Activated CD4-positive, alpha-beta T cell treated with anti-CD3 and anti-CD28 coated beads for 4 hours (primary cell): ENCODE measurements at places on chromosomes 2 and 18.

- no peak for DNase-seq
Measured at GRCh38 chr2:65930259-65930658, 497.9 kb upstream of the SPRED2 start.

DNA sequence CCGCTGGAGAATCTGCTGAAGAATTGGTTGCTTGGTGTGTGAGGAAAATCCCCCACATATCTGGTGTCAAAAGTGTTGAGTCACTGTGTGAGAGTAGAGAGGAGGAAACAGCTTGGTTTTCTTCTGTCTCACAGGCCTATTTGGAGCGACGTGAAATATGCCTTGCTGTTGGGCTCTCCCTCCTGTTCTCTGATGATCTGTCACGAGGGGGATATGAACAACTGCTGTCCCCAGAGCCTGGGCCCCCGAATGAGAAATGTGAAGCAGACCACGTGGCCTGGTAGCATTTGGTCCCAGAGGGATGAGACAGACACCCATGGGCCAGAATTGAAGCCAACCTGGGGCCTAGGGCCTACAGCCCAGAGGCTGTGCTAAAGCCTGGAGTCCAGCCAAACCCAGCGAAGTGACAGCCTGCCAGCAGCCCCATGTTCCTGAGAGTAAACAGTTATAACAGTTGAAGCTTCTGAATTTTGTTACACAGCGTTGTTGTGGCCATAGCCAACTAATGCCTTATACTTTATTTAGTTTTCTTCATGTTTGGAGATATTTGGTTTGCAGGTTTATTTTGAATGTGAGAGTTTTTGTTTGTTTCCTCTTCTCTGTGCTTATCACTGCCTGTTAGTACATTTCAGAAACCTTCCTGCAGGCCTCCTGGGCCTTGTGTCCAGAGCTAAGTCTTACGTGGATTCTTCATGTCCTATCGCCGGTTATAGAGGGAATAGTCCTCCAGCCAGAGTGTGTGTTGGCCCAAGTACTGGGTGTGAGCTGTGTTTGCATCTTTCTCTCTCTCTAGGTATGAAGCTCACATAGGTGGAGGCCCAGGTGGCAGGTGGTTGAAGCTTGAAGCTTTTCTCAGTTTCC lies 18.7 kb upstream of the COLEC12 start:
- no peak for DNase-seq

DNA sequence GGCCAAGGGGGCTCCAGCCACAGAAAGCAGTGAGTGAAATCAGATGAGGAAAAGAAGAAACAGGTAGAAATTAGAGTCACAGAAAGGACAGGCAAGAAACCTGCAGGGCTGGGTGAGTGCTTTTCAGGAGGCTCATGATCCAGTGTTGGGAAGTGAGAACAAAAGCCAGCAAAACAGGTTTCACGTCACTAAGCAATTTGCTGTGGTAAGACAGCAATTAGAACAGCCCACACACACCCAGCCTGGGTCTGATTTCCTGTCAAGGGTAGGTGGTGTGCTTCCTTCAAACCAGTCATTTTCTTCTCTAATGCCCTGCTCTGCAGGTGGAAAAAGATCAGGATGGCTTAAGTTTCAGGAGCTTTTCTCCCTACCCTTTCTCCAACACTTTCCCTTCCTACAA lies 52.9 kb upstream of the XDH start:
- no peak for DNase-seq

DNA sequence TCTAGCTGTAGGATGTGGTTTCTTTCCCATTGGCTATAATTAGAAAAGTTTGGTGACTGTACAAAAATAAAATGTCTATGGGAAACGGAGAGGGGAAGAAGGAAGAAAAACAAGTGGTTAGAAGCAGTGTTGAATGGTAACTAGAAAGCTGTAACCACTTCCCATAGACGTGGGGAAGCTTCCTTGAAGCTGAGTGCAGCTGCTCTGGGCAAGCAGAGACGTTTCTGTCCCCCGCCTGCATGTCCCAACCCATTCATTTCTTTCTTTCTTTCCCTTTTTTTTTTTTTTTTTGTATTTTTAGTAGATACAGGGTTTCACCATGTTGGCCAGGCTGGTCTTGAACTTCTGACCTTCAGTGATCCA lies 367.8 kb upstream of the HS6ST1 start:
- DNase-seq = no peak

DNA sequence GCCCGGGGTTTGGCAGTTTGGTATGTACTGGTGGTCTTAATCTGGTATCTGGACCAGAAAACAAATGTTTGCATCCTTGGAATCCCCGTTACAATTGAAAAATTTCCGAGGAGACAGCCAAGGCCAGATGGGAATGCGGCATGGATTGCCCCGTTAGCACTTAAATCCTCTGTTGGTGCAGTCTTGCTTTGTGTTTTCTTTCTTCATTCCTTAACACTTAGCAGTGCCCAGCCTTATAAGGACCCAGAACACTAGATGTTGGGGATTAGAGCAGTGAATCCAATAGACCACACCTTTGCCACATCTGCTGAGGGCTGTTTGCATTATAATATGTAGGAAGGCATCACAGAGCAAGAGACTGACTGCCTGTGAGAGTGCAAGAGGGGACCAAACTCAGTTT lies 12.8 kb upstream of the ZNF532 start:
- DNase-seq = no peak

DNA sequence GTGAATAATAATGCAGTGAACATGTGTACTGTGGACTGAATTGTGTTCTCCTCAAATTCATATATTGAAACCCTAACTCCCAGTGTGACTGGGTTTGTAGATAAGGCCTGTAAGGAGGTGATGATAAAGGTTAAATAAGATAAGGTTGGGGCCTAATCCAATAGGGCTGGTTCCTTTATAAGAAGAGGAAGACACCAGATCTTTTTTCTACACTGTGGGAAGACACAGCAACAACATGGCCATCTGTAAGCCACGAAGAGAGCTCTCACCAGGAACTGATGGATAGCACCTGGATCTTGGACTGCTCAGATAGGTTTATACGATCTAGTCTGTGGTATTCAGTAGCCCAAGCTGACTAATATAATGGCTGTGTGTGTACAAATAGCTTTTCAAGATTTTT lies 66.8 kb downstream of the BMPR2 start:
- no peak for DNase-seq

DNA sequence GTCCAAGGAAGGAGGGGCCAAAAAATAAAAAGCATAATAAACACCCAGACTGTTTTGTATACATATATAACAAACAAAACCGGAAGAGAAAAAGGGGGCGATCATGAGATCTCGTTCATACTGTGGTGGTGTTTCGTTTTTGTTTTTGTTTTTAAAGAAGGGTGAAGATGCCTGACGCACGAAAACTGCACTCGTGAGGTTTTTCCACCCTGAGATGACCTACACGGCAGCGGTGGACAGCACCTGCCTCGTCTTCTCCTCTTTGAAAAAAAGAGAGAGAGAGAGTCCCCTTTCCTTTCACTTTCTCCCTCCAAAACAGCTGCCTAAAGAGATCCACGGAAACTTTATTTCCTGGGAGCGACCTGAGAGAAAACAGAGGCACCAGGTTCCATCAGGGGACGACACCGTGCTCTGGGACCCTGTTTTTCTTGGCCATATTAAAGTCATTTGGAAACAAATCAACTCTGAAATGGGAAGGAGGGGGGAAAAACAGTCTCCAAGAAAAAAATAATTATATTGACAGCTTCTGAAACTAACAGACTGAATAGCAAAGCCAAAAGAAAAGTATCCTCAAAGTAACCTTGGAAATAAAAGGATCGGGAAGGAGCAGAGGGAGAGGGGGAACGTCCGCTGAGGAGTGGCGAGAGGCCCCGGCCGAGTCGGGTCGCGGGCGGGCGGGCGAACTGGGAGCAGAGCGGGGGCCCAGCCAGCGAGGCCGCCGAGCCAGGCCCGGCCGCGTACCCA lies 3.5 kb downstream of the POU3F3 start:
- DNase-seq = no peak

DNA sequence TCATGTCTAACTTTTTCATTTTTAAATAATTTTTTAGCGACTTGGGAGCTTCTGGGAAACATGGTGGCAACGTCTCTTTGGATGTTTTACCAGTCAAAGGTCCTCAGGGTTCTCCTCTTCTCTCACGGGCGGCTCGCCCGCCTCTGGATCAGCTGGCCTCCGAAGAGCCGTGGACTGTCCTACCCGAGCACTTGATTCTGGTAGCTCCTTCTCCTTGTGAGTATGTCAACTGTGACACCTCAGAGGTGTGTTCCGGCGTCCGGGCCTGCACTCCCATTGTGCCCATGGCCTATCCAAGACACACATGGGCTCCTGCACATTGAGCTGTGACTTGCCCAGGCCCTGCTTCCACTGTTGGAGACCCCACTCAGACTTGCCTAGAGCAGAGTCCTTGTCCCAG lies 104.3 kb downstream of the CEP192 start:
- no peak for DNase-seq
